ENCODE measurements at places on chromosomes 12 and 14.

DNA sequence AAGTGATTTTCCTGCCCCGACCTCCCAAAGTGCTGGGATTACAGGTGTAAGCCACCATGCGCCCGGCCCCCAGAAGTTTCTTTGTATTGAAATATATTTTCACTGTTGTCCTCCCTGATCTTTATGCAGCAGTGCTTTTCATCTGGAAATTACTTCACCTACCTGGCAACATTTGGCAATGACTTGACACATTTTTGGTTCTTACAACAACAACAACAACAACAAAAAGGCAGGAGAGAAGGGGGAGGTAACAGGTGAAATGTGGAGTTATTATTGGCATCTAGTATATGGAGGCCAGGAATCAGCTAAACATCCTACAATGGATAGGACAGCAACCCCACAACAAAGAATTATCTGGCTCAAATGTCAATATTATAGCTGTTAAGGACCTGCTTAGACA, 13.9 kb downstream of the FANCM start:
- DNase-seq = no peak

DNA sequence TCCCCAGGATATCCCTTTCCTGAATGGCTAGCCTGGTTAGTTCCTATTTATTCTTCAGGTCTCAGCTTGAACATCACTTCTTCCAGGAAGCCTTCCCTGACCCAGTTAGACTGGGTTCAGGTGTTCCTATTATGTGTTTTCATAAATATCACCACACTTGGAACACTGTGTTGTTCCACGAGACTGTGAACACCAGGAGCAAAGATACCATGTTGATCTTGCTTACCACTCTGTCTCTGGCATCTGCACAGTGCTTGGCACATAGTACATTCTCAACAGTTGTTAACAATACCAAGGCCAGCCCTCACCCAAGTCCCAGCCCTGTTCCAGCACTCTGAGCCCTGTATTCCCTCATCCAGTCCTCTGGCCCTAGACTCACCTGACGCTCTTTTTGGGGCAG, 13.7 kb upstream of the ZNF385A start:
- DNase-seq = no peak

GRCh38 chr12:100767371-100767770, 27.2 kb upstream of the ANO4 start:
- no peak for DNase-seq

DNA sequence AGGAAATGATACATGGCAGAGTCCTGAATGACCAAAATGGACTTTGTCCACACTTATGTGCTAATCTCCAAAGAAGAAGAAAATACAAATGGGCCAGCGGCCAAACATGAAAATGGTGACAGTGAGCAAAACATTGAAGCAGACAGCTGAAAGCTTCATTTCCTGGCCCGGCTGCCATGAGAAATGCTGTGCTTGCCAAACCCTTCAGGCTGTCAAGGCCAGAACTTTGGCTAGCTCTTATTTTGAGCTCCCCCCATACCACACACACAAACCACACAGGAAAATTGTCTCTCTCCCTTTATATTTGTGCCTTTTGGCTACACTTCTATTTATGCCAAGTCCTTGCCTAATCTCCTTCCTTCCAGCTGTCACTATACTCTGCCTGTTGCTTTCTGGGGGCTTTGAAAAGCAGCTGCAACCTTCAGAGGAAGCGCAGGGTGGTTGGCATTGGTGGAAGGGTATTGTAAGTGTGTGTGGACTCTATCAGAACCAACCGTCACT, 323.8 kb downstream of the RAD51B start:
- DNase-seq = no peak

DNA sequence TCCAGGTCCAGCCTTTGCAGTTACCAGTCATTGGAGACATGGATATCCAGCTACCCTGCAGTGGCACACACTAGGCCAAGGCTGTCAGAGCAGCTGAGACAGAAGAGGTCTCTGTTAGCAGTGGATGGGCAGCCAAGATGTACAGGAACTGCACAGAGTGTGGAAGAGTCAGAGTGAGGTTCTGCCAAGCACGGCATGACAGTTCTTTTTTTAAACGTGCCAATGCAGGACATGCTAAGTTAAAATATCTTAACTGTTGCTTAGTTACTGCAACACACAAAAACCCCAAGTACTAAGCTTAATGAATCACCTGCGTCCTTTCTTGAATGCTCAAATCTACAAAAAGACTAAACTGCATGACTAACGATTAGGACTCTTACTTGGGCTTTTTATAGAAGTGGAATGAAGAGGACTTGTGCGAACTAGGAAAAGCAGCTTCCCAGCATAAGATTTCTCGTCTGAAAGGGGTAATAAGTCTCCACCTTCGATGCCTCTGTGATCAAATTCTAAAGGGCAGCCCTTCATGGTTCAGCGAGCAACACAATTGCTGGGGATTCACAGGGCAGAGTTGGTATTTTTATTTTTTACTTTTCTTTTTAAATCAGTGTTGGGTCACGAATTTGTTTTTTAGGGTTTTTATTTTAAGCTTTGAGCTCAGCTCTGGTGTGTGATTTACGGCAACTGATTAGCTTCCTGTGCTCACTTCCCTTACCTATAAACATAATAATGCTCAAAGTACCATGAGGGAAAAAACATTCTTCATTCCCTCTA, 20.6 kb downstream of the MAPK1IP1L start:
- peak; percentile 7 for DNase-seq

GRCh38 chr12:15862840-15863239, 19.3 kb upstream of the STRAP start:
- DNase-seq = no peak

GRCh38 chr12:94123127-94123526, 25.2 kb upstream of the PLXNC1 start:
- DNase-seq = no peak

- DNase-seq = no peak
Observed at GRCh38 chr12:1869145-1869544, 48.8 kb downstream of the LRTM2 start.

- no peak for DNase-seq
Observed at GRCh38 chr14:73250781-73251500, 13.6 kb downstream of the PAPLN start.

DNA sequence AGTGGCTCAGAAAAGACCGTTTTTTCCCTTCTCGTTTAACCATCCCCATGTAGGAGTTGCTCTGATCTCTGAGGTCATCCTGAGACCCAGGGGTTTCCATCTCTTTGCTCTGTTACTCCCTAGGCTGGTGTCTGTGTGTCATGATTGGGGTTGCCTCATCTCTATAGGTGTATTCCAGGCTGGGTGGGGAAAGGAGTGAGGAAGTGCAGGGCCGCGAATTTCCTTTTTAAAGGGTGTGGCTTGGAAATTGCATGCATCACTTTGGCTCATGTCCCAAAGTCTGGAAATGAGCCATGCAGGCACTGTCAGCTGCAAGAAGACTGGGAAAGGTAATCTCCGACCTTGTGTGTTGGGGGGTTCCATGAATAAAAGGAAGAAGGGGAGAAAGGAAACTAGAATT, 201.9 kb downstream of the AACS start:
- no peak for DNase-seq

DNA sequence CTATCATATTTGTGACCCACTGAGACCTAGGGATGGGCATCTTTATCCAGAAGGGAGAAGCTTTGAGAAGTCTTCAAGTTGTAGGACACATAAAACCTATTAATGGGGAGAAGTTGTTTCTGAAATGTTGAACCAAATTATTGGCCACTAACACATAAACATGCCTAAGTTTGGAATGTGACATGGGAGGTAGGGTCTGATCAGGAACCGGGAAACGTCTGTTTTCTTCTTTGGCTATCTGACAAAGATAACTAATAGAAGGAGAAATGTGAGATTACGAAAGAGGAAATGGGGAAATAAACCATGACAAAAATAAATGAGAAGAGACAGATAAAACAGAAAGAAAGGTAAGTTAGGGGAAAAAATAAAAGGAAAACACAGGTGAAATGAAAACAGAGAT, 425.2 kb downstream of the EGLN3 start:
- no peak for DNase-seq

- DNase-seq = no peak
Observed at GRCh38 chr14:101408077-101408831, 153.0 kb upstream of the DIO3 start.

- DNase-seq = peak; percentile 60
Observed at GRCh38 chr12:38138225-38139221, 178.1 kb upstream of the ALG10B start.

GRCh38 chr14:93958567-93959238, 17.7 kb downstream of the ASB2 start:
- DNase-seq = no peak

DNA sequence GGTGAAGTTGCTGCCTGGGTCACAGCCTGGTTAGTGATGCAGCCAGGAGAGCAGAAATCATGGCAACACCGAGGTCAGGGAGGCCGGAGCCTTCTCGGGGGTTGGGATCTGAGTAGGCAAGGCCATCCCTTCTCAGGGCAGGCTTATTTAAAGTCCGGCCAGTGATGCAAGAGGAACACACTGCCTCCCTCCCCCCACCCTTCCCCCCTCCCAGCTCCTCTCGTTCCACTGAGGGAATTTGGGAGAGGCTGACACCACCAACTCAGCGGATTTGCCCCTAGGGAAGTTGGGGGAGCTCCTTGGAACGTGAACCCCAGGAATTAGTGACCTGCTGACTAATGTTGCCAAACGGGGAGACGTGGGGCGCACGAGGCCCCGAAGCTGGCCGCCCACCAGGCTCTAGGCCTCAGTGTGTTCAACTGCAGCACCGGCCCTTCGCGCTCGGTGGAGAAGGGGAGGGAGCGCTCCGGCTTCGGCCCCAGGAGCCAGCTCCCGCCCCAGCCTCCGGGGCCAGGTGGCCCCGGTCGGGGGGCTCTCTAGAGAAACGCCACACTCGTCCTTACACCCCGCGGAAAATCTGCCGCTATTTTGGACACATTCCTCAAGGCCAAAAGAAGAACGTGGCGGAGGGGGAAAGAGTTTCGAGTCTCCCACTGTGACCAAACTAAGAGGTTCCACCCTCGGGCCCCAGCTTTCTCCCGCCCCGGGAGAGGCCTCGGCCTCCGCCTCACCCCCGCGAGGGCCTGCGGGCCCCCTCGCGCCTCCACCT, 1.6 kb downstream of the CTDSP2 start:
- peak; percentile 43 for DNase-seq

GRCh38 chr12:8157484-8158198, 826 bp downstream of the ZNF705A start:
- no peak for DNase-seq

DNA sequence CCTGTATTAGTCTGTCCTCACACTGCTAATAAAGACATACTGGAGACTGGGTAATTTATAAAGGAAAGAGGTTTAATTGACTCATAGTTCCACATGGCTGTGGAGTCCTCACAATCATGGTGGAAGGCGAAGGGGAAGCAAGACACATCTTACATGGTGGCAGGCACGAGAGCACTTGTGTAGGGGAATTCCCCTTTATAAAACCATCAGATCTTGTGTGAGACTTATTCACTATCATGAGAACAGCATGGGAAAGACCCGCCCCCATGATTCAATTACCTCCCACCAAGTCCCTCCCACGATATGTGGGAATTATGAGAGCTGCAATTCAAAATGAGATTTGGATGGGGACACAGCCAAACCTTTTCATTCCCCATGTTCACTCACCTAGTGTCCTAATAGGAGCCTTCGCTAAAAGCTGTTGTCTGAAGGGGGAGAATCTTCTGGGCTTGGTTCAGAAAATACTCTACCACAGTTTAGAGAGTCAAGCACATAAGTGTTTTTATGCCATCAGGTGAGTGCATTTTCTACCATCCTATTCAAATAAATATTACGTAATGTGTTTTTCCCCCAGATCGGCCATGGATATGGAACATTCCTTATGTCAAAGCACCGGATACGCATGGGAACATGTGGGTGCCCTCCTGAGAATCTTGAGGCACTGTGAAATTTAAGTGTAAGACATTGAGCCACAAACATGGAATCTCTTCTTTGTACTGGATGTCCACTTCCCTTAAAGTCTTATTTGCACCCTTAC, 19.1 kb upstream of the KCNK13 start:
- DNase-seq = no peak

- DNase-seq = no peak
Observed at GRCh38 chr14:41137741-41138140, 468.9 kb upstream of the LRFN5 start.

DNA sequence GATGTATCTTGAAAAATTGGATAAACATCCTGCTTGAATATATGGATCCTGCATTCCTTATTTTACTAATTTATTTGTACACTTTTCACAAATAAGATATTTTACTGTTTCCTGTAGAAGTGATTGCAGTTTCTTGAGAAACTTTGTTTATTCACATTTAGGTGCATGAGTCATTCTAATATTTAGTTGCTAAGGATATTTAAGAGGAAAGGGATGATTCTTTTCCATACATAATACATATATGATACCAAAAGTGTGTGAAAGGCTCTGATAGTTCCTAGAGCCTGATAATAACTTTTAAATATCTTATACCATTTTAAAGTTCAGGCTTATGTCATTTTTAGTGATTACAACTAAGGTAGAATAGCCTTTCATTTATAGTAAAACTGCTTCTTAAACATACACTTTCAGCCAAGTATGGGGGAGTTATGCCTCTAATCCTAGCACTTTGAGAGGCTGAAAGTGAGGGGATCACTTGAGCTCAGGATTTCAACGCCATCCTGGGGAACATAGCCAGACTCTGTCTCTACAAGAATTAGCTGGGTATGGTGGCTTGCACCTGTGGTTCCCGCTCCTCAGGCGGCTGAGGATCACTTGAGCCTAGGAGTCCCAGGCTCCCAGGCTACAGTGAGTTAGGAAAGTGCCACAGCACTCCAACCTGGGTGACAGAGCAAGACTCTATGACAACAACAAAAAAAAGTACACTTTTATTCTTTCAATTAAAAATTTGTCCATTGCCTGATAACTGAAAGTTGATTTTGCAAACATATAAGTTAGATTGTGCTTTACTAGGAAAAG, 262.6 kb upstream of the LRIG3 start:
- DNase-seq = no peak

DNA sequence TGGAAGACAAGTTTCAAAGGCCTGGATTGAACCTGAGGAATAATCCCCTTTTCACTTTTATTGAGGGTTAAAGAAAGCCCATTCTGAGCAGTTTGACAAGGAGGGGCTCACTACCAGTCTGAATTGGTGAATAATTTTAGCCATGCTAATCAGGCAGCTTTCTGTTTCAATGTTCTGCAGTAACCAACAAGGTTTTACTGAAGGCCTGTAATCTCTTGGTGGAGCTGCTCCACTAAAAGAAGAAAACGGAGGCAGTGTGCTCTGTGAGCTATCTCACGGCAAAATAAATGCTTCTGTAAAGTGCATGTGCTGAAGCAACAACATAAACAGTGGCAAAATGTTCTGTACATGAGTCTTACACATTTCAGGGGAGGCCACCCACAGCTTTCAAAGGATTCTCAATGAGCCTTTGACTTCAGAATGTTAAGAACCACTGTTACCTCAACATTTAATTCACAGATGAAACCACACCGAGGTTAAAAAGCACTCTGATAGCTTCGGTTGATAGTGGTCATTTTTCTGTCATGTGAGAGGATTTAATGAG, 111.2 kb downstream of the LRIG3 start:
- no peak for DNase-seq

- no peak for DNase-seq
Observed at GRCh38 chr14:42884100-42884499, 1277.4 kb downstream of the LRFN5 start.

GRCh38 chr14:102819176-102819628, 42.0 kb downstream of the TRAF3 start:
- DNase-seq = peak; percentile 71

Data from activated CD4-positive, alpha-beta T cell treated with anti-CD3 and anti-CD28 coated beads, Interleukin-2, amount 10 ng/mL, durations not matched to agents 7 days and 5 days (primary cell).